Spleen (tissue), 13 donors: ENCODE measurements at places on chromosomes 1 and 21. TPM values are rescaled to one million over a fixed set of nuclear protein-coding genes. Genes with fewer than 3 reads are reported as not detected.

DNA sequence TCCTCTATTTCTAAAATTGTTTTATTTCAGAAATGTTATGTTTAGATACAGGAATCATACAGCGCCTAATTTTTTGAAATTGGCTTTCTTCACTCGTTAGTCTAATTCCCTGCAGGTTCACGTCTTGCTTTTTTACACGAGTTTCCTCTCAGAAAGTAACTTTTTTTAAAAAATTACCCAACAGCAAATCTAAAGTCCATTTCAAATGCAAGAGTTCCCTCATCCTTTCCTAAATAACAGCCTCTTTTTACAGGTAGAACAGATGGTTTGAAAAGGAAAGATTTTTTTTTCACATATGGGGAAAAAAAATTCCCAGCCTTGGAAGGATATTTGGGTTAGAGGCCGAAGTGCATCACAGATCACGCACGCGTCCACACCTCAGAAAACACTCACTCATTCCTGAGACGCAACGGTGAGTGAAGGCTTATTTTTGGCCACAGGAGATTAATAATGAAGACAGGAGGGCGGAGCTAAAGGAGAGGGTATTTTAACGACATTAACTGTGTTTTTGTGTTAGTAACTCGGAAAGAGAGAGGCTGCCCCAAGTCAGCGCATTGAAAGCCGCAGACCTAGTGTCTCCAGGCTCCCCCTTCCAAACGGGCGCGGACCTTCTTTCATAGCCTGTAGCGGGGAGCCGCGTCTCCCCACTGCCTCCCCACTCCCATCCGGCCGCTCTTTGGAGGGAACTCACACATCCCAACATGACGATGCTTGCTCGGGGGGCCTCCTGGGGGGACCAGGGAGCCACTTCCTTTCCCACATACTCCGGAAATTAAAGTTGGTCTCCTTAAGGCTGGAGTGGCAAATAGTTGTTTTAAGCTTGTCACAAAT, 969 bp upstream of the RIPK4 start:
- peaks cover 55% of the 10 kb centered on the region for H3K27me3 ChIP-seq
- H3K4me3 ChIP-seq = peak overlapping the region; percentile 60
- no peak for DNase-seq
- no peaks in the 10 kb centered on the region for H3K36me3 ChIP-seq
- no peak overlapping the region for H3K27ac ChIP-seq

- H3K27ac ChIP-seq = peak overlapping the region; percentile 40
- DNase-seq = no peak
- no peaks in the 10 kb centered on the region for H3K27me3 ChIP-seq
- H3K4me1 ChIP-seq = peaks cover 53% of the 10 kb centered on the region
Measured at GRCh38 chr21:34801519-34802132, 132.8 kb downstream of the CLIC6 start.

GRCh38 chr1:40143891-40144575, 17.2 kb upstream of the RLF start:
- H3K36me3 ChIP-seq = no peaks in the 10 kb centered on the region
- no peaks in the 10 kb centered on the region for H3K27me3 ChIP-seq
- no peak overlapping the region for H3K4me3 ChIP-seq
- no peaks in the 10 kb centered on the region for H3K4me1 ChIP-seq

Gene DNAJC28
- polyA plus RNA-seq = 1.2 TPM

Gene AGT
- 0.06 TPM for polyA plus RNA-seq

Gene CHAF1B
- polyA plus RNA-seq = 1.2 TPM

GRCh38 chr21:31597683-31598082, 61.8 kb upstream of the SOD1 start:
- H3K27me3 ChIP-seq = no peaks in the 10 kb centered on the region
- no peaks in the 10 kb centered on the region for H3K4me1 ChIP-seq
- no peak overlapping the region for H3K27ac ChIP-seq
- no peaks in the 10 kb centered on the region for H3K36me3 ChIP-seq

GRCh38 chr1:115676498-115677181, 34.9 kb downstream of the VANGL1 start:
- no peaks in the 10 kb centered on the region for H3K4me1 ChIP-seq
- peaks cover 7% of the 10 kb centered on the region for H3K36me3 ChIP-seq
- DNase-seq = no peak

GRCh38 chr1:190602325-190602724, 124.7 kb upstream of the BRINP3 start:
- no peak overlapping the region for H3K27ac ChIP-seq
- no peak overlapping the region for H3K4me3 ChIP-seq
- no peaks in the 10 kb centered on the region for H3K27me3 ChIP-seq
- H3K36me3 ChIP-seq = no peaks in the 10 kb centered on the region

- no peak overlapping the region for H3K4me3 ChIP-seq
- H3K27ac ChIP-seq = no peak overlapping the region
- DNase-seq = no peak
- H3K27me3 ChIP-seq = no peaks in the 10 kb centered on the region
- no peaks in the 10 kb centered on the region for H3K36me3 ChIP-seq
- H3K4me1 ChIP-seq = no peaks in the 10 kb centered on the region
Measured at GRCh38 chr1:215710036-215710898, 143.2 kb downstream of the KCTD3 start.

DNA sequence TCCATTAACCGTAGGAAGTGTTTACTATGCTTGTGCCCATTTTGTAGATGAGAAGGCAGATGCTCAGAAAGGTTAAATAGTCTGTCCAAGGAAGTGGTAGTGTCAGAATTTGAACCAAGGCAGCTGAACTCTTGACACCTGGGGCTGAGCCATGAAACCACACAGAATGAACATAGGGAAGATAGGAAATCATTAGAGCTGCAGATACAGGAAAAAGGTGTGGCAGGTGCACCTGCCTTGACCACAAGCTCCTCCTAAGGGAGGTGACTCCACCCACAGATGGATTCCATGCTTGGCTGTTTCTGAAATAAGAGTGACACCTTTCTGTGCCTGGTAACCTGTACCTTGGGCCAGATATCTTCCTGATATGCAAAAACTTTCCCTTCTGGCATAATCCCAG, 69.9 kb upstream of the IGSF21 start:
- no peak for DNase-seq
- H3K4me3 ChIP-seq = no peak overlapping the region
- H3K36me3 ChIP-seq = no peaks in the 10 kb centered on the region
- H3K27ac ChIP-seq = no peak overlapping the region

- peaks cover 77% of the 10 kb centered on the region for H3K27me3 ChIP-seq
- H3K4me3 ChIP-seq = no peak overlapping the region
- DNase-seq = no peak
- H3K4me1 ChIP-seq = peaks cover 30% of the 10 kb centered on the region
Measured at GRCh38 chr1:38814984-38815464, 44.5 kb downstream of the RRAGC start.

Gene SLC25A34
- polyA plus RNA-seq = 0.77 TPM

Gene PGLYRP3
- polyA plus RNA-seq = not detected

GRCh38 chr1:200042119-200042551, 14.6 kb downstream of the NR5A2 start:
- peaks cover 52% of the 10 kb centered on the region for H3K4me1 ChIP-seq
- peaks cover 25% of the 10 kb centered on the region for H3K27me3 ChIP-seq
- H3K27ac ChIP-seq = no peak overlapping the region
- no peak overlapping the region for H3K4me3 ChIP-seq

Gene GPA33
- polyA plus RNA-seq = 0.07 TPM

GRCh38 chr1:92515796-92516201, 29.1 kb upstream of the GFI1 start:
- no peaks in the 10 kb centered on the region for H3K4me1 ChIP-seq
- no peak for DNase-seq
- H3K36me3 ChIP-seq = no peaks in the 10 kb centered on the region
- no peak overlapping the region for H3K27ac ChIP-seq
- H3K4me3 ChIP-seq = no peak overlapping the region
- no peaks in the 10 kb centered on the region for H3K27me3 ChIP-seq

DNA sequence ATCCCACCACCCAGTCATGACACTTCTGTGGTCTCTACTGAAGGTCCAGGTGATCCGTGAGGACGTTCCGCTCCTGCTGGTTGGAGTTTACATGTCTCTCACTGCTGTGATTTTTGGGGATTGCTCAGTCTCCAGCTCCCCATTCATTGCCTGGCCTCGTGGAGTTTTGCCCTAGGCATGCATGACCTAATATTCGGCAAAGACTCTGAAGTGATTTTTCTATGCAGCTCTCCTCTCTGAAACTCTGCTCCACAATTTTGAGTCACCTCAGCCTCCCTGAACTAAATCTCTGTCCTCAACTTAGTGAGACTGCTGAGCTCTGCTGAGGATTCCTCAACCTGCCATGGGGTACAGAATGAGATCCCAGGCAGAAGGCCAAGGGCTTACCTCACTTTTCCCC, 174.4 kb upstream of the FGGY start:
- H3K4me3 ChIP-seq = no peak overlapping the region
- DNase-seq = no peak
- H3K36me3 ChIP-seq = no peaks in the 10 kb centered on the region
- no peaks in the 10 kb centered on the region for H3K4me1 ChIP-seq

- H3K27me3 ChIP-seq = no peaks in the 10 kb centered on the region
- H3K4me3 ChIP-seq = no peak overlapping the region
- peaks cover 5% of the 10 kb centered on the region for H3K36me3 ChIP-seq
- DNase-seq = no peak
- H3K4me1 ChIP-seq = peaks cover 27% of the 10 kb centered on the region
- no peak overlapping the region for H3K27ac ChIP-seq
Measured at GRCh38 chr1:56535939-56536338, 43.4 kb downstream of the PLPP3 start.

Gene RNF187
- 21.4 TPM for polyA plus RNA-seq

- H3K36me3 ChIP-seq = no peaks in the 10 kb centered on the region
- H3K4me3 ChIP-seq = no peak overlapping the region
- no peaks in the 10 kb centered on the region for H3K4me1 ChIP-seq
- DNase-seq = no peak
Measured at GRCh38 chr1:187894349-187894748, 1065.6 kb downstream of the PLA2G4A start.

GRCh38 chr1:203744075-203744972, 20.7 kb upstream of the LAX1 start:
- H3K27ac ChIP-seq = peak overlapping the region; percentile 66
- H3K4me3 ChIP-seq = no peak overlapping the region
- no peak for DNase-seq
- H3K36me3 ChIP-seq = peaks cover 3% of the 10 kb centered on the region

GRCh38 chr1:147622731-147623130, 47.6 kb downstream of the ACP6 start:
- no peak overlapping the region for H3K27ac ChIP-seq
- H3K4me1 ChIP-seq = peaks cover 12% of the 10 kb centered on the region
- no peak for DNase-seq
- no peak overlapping the region for H3K4me3 ChIP-seq
- no peaks in the 10 kb centered on the region for H3K27me3 ChIP-seq

Gene RIMS3
- 0.44 TPM for polyA plus RNA-seq

Gene FYB2
- polyA plus RNA-seq = not detected

Gene LYPD8
- polyA plus RNA-seq = 0.16 TPM

- no peak overlapping the region for H3K4me3 ChIP-seq
- DNase-seq = no peak
- no peak overlapping the region for H3K27ac ChIP-seq
Measured at GRCh38 chr1:61482170-61482734, 242.7 kb downstream of the TM2D1 start.

Gene MATN1
- 0.08 TPM for polyA plus RNA-seq

- H3K36me3 ChIP-seq = no peaks in the 10 kb centered on the region
- peak; percentile 40 for DNase-seq
- no peak overlapping the region for H3K4me3 ChIP-seq
- no peaks in the 10 kb centered on the region for H3K4me1 ChIP-seq
- H3K27ac ChIP-seq = no peak overlapping the region
Measured at GRCh38 chr1:47658161-47658920, 220.5 kb downstream of the FOXD2 start.

DNA sequence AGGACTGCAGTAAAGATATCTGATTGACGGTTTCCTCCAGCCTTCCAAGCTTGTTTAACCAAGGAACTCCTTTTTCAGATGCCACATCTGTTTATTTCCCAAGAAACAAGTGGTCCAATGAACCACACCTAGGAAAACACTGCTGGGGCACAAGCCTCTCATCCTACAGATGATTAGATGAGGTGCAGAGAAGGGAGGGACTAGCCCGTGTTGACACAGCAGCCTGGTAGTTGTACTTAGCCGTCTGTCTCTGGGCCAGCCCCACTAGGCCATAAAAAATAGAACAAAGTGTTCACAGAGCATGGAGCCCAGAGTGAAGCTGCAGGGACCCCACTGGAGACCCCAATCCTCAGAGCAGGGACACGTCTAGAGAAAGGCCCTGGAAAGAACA, 32.1 kb downstream of the LRP8 start:
- DNase-seq = no peak
- no peaks in the 10 kb centered on the region for H3K36me3 ChIP-seq
- peaks cover 25% of the 10 kb centered on the region for H3K4me1 ChIP-seq

Gene PGLYRP4
- polyA plus RNA-seq = 0.18 TPM

GRCh38 chr1:29502225-29502910, 266.0 kb downstream of the PTPRU start:
- H3K27ac ChIP-seq = no peak overlapping the region
- H3K4me3 ChIP-seq = no peak overlapping the region
- no peaks in the 10 kb centered on the region for H3K36me3 ChIP-seq
- DNase-seq = no peak
- H3K4me1 ChIP-seq = no peaks in the 10 kb centered on the region
- no peaks in the 10 kb centered on the region for H3K27me3 ChIP-seq

Gene CLDN17
- not detected for polyA plus RNA-seq

GRCh38 chr1:14572861-14573260, 25.6 kb upstream of the KAZN start:
- no peaks in the 10 kb centered on the region for H3K27me3 ChIP-seq
- H3K4me1 ChIP-seq = no peaks in the 10 kb centered on the region
- H3K4me3 ChIP-seq = no peak overlapping the region
- H3K36me3 ChIP-seq = no peaks in the 10 kb centered on the region

DNA sequence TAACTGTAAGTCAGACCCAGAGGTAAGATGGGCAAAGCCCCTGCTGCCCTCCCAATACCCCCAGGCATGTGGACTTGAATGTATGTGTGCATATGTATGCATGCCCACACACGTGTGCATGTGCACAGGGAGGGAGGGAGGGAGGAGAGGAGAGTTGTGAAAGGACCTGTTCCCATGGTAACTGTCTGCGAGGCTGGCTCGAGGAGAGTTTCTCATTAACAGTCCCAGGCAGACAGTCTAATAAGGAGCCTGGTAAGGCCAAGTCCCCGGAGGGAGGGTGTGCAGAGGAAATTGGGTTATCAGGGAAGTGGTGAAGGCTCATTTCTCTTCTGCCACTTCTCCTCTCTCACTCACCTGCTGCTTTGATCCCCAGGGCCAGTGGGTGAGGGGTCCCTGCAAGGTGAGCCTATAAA, 74.9 kb downstream of the NFASC start:
- H3K36me3 ChIP-seq = no peaks in the 10 kb centered on the region
- H3K4me3 ChIP-seq = no peak overlapping the region
- no peak overlapping the region for H3K27ac ChIP-seq
- no peak for DNase-seq
- H3K27me3 ChIP-seq = no peaks in the 10 kb centered on the region
- H3K4me1 ChIP-seq = no peaks in the 10 kb centered on the region

Gene HCRTR1
- 0.06 TPM for polyA plus RNA-seq

Gene GBP3
- polyA plus RNA-seq = 11.9 TPM

Gene HSD3B2
- 0.06 TPM for polyA plus RNA-seq

- H3K36me3 ChIP-seq = no peaks in the 10 kb centered on the region
- no peak overlapping the region for H3K27ac ChIP-seq
- no peaks in the 10 kb centered on the region for H3K4me1 ChIP-seq
- no peak overlapping the region for H3K4me3 ChIP-seq
- DNase-seq = no peak
- no peaks in the 10 kb centered on the region for H3K27me3 ChIP-seq
Measured at GRCh38 chr1:224637936-224638335, 21.8 kb downstream of the CNIH3 start.

GRCh38 chr1:239952348-239953308, 139.1 kb upstream of the FMN2 start:
- no peaks in the 10 kb centered on the region for H3K36me3 ChIP-seq
- H3K4me3 ChIP-seq = no peak overlapping the region
- H3K4me1 ChIP-seq = no peaks in the 10 kb centered on the region
- no peak overlapping the region for H3K27ac ChIP-seq
- no peaks in the 10 kb centered on the region for H3K27me3 ChIP-seq
